ENCODE measurements at places on chromosomes 1 and 21. TPM values are rescaled to one million over a fixed set of nuclear protein-coding genes. Genes with fewer than 3 reads are reported as not detected.

XCL2 gene
- not detected for total RNA-seq

SLC41A1 gene
- 21.4 TPM for total RNA-seq

FAM229A gene
- 7.7 TPM for total RNA-seq

IL10 gene
- not detected for total RNA-seq

FAM72B gene
- total RNA-seq, result 9.3 TPM

SPRR2G gene
- total RNA-seq, result not detected

SLC45A1 gene
- 2.5 TPM for total RNA-seq

KLF17 gene
- 0.34 TPM for total RNA-seq

DNAJC8 gene
- total RNA-seq, result 132 TPM

NR1I3 gene
- total RNA-seq, result not detected

OR2T29 gene
- not detected for total RNA-seq

NUDT4B gene
- total RNA-seq, result not detected

LHX8 gene
- not detected for total RNA-seq

- no peak for DNase-seq
- peak overlapping the region; percentile 95 for H3K27ac ChIP-seq
- H3K36me3 ChIP-seq, result peaks cover 18% of the 10 kb centered on the region
- peaks cover 33% of the 10 kb centered on the region for H3K4me1 ChIP-seq
Observed at GRCh38 chr1:32179193-32179442, 357 bp upstream of the TXLNA start.

GRCh38 chr1:10271869-10272268 is 61.5 kb downstream of the KIF1B start:
- no peak for DNase-seq
- H3K27ac ChIP-seq, result no peak overlapping the region
- no peaks in the 10 kb centered on the region for H3K27me3 ChIP-seq
- H3K4me3 ChIP-seq, result no peak overlapping the region
- peaks cover 24% of the 10 kb centered on the region for H3K36me3 ChIP-seq
- H3K4me1 ChIP-seq, result peaks cover 14% of the 10 kb centered on the region

- DNase-seq, result no peak
- no peak overlapping the region for H3K4me3 ChIP-seq
- H3K4me1 ChIP-seq, result no peaks in the 10 kb centered on the region
- no peak overlapping the region for H3K27ac ChIP-seq
- peaks cover 2% of the 10 kb centered on the region for H3K36me3 ChIP-seq
Observed at GRCh38 chr1:191541758-191542157, 616.5 kb upstream of the RGS18 start.

DNA sequence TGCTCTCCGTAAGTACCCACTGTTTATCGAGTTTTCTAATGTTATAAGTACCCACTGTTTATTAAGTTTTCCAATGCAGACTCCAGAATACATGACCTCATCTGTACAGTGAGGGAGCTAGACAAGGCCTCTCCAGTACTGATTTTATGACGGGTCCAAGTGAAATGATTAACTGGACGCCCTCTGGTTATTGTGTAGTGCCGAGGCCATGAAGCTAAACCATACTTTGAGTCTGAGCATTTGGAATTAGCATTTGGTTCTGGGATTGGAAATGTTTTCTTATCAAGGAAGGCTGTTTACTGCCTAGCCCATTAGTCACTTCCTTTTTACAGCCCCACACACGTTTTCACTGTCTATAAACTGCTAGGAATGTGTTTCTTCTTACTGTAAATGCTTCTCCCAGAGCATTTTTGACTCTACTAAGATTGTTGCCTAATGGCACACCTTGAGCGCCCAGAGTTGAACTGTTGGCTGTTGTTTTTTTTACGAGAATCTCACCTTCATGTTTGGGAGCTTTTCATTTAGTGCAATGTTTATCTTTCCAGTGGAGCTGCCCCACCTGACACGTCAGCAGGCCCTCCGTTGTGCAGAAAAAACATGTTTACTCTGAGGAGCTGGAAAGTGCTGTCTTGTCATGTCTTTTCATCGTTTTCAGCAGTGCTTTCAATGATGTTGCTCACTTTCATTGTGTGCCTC is 26.9 kb downstream of the SPATA46 start:
- no peak for DNase-seq
- no peak overlapping the region for H3K4me3 ChIP-seq

GRCh38 chr1:210739627-210740026 is 394.3 kb downstream of the KCNH1 start:
- peaks cover 10% of the 10 kb centered on the region for H3K27me3 ChIP-seq
- H3K27ac ChIP-seq, result no peak overlapping the region
- DNase-seq, result no peak
- no peaks in the 10 kb centered on the region for H3K36me3 ChIP-seq

DNA sequence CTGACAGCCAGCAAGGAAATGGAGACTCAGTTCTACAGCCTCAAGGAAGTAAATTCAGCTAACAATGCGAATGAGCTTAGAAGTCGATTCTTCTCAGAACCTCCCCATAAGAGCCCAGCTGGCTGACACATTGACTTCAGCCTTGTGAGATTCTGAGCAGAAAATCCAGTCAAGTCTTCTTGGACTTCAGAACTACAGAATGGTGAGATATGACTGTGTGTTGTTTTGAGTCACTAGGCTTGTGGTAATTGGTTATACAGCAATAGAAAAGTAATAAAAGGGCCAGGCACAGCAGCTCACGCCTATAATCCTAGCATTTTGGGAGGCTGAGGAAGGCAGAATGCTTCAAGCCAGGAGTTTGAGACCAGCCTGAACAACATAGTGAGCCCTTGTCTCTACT is 161.8 kb upstream of the IVNS1ABP start:
- peaks cover 14% of the 10 kb centered on the region for H3K27me3 ChIP-seq
- H3K4me1 ChIP-seq, result peaks cover 48% of the 10 kb centered on the region
- no peaks in the 10 kb centered on the region for H3K36me3 ChIP-seq
- H3K27ac ChIP-seq, result peak overlapping the region; percentile 12
- DNase-seq, result no peak

- no peaks in the 10 kb centered on the region for H3K4me1 ChIP-seq
- H3K36me3 ChIP-seq, result peaks cover 14% of the 10 kb centered on the region
- no peak overlapping the region for H3K27ac ChIP-seq
Observed at GRCh38 chr21:46344219-46344915, 20.4 kb downstream of the PCNT start.

DNA sequence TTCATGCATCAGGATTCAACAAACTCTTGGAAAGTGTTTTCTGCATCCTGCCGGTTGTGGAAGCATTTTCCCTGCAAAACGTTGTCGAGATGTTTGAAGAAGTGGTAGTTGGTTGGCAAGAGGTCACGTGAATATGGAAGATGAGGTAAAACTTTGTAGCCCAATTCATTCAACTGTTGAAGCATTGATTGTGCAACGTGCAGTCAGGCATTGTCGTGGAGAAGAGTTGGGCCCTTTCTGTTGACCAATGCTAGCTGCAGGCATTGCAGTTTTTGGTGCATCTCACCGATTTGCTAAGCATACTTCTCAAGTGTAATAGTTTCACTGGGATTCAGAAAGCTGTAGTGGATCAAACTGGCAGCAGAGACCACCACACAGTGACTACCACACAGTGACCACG is 57.0 kb upstream of the PRDM2 start:
- no peak for DNase-seq
- no peaks in the 10 kb centered on the region for H3K27me3 ChIP-seq
- H3K4me3 ChIP-seq, result no peak overlapping the region
- H3K27ac ChIP-seq, result no peak overlapping the region
- H3K36me3 ChIP-seq, result no peaks in the 10 kb centered on the region
- no peaks in the 10 kb centered on the region for H3K4me1 ChIP-seq

- H3K27me3 ChIP-seq, result peaks cover 2% of the 10 kb centered on the region
- peaks cover 7% of the 10 kb centered on the region for H3K36me3 ChIP-seq
- peak overlapping the region; percentile 79 for H3K4me3 ChIP-seq
- peaks cover 27% of the 10 kb centered on the region for H3K4me1 ChIP-seq
Observed at GRCh38 chr1:44217809-44218410, 4.6 kb downstream of the DMAP1 start.

DNA sequence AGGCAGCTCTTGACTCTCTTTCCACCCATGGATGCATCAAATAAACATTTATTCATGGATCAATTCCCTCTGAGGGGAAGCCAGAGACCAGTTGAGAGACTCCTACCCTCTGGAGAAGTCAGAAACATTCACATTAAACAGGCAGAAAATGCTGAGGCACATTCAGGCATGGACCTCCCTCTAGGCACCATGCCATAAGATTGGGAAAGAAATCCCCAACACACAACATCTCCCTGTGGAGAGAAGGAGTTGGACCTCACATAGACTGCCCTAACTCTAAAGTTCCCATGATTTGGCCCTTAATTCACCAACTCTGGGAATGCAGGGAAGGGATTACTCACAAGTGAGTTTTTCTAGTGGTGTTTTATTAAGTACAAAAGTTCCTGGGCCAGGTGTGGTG is 415.3 kb upstream of the C1orf87 start:
- H3K27ac ChIP-seq, result no peak overlapping the region
- peaks cover 14% of the 10 kb centered on the region for H3K4me1 ChIP-seq
- no peak for DNase-seq
- peaks cover 6% of the 10 kb centered on the region for H3K36me3 ChIP-seq
- no peaks in the 10 kb centered on the region for H3K27me3 ChIP-seq

DNA sequence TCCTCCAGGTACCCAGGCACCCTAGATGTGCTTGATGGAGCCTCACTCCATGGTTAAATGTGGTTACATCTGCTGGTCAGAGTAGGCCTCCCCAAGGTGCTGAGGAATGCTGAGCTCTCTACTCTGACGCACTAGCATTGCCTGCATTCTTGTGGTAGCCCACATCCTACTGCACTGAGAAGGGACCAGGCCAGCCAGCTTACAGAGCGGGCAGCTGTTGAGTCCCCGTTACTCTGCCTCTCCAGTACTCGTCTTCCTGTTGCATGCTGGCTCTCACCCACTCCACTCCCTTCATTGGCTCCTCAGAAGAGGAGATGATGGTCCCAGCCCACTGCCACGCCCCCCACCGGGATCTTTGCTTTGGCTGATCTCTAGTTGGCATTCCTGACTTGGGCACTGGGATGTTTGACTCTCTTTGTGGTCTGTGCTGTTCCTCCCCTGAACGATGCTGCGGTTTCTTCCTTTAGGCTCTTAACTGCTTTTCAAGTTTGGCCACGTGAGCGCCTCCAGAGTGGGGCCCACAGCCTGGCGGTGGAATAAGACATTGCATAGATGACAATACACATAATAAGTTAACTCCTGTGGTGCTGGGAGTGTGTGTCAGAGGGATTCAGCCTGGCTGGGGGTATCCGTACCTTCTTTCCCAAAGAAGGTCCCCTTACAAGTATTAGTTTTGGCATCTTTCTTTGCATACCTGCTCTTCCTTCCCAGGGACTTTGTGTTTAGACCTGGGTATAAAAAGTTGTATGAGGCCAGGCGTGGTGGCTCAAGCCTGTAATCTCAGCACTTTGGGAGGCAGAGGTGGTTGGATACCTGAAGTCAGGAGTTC is 18.6 kb downstream of the AZIN2 start:
- H3K4me1 ChIP-seq, result peaks cover 9% of the 10 kb centered on the region
- H3K4me3 ChIP-seq, result no peak overlapping the region
- no peaks in the 10 kb centered on the region for H3K27me3 ChIP-seq
- peaks cover 3% of the 10 kb centered on the region for H3K36me3 ChIP-seq
- no peak for DNase-seq
- peak overlapping the region; percentile 43 for H3K27ac ChIP-seq

- no peak overlapping the region for H3K4me3 ChIP-seq
- DNase-seq, result peak; percentile 62
- H3K27ac ChIP-seq, result peak overlapping the region; percentile 12
- H3K36me3 ChIP-seq, result no peaks in the 10 kb centered on the region
Observed at GRCh38 chr1:246492611-246493245, 14.4 kb downstream of the SMYD3 start.

DNA sequence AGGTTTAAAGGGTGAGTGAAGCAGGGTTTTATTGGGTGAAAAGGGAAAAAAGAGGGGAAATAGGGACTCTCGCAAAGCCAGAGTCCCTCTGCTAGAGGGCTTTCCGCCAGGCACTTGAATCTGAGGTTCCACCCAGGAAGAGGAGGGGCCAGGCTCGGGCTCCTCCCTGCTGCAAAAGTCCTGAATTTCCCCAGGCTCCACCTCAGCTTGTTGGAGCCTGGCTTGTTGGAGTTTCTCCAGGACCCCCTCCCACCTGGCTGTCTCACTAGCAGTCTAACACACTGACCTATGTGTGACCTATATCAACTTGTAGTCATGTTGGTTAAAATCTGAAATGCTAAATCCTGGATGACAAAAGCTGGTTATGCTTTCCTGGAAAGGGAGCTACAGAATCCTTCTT is 25.5 kb downstream of the GBP2 start:
- DNase-seq, result no peak
- no peaks in the 10 kb centered on the region for H3K27me3 ChIP-seq
- peaks cover 2% of the 10 kb centered on the region for H3K36me3 ChIP-seq
- H3K4me1 ChIP-seq, result no peaks in the 10 kb centered on the region
- no peak overlapping the region for H3K27ac ChIP-seq

GRCh38 chr1:64568171-64568450 is 98.2 kb downstream of the CACHD1 start:
- H3K27ac ChIP-seq, result no peak overlapping the region
- H3K36me3 ChIP-seq, result peaks cover 3% of the 10 kb centered on the region
- DNase-seq, result no peak
- H3K27me3 ChIP-seq, result no peaks in the 10 kb centered on the region
- H3K4me1 ChIP-seq, result peaks cover 35% of the 10 kb centered on the region

GRCh38 chr1:197998110-197998509 is 80.9 kb downstream of the LHX9 start:
- H3K27ac ChIP-seq, result no peak overlapping the region
- DNase-seq, result no peak
- H3K4me3 ChIP-seq, result no peak overlapping the region
- no peaks in the 10 kb centered on the region for H3K27me3 ChIP-seq
- H3K36me3 ChIP-seq, result no peaks in the 10 kb centered on the region
- peaks cover 4% of the 10 kb centered on the region for H3K4me1 ChIP-seq

DNA sequence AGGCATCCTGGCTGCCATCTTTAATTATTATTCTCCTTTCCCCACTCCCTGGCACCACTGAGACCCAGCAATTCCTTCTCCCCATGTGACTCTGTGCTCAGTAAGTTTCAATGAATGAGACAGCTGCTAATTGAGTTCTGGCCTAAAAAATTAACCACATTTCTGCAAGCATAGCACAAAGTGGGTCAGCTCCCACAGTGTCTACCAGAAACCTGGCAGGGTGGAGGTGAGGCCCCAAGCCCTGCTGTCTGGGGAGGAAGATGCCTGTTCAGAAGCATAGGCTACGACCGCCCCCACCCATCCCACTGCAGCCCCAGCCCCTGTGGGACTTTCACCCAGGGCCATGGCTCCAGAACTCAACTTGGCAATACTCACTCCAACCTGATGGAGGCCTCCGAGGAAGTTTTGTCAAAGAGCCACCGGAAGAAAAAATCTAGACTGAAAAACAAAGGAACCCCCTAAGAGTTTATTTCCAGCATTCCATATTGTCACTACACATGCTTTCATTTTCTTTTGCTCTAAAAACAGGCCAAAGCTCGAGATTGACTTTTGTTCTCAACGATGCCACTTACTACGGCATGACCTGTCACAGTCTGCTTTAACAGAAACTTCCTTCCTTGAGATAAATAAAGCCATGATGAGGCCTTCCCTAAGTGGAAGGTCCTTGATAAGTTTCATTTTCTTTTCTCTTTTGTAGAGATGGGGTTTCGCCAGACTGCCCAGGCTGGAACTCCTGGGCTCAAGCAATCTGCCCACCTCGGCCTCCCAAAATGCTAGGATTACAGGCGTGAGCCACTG is 26.5 kb downstream of the TMEM63A start:
- H3K36me3 ChIP-seq, result peaks cover 7% of the 10 kb centered on the region
- H3K4me3 ChIP-seq, result no peak overlapping the region
- H3K27me3 ChIP-seq, result no peaks in the 10 kb centered on the region
- no peak for DNase-seq
- no peak overlapping the region for H3K27ac ChIP-seq
